Fibroblast of skin of back (primary cell): ENCODE measurements at places on chromosomes 3 and 15.

GRCh38 chr15:86935841-86936240, 856.2 kb downstream of the AGBL1 start:
- no peak for DNase-seq

- DNase-seq: no peak
These were observed 97.3 kb upstream of the ARHGEF3 start for GRCh38 chr3:56899078-56899477.

DNA sequence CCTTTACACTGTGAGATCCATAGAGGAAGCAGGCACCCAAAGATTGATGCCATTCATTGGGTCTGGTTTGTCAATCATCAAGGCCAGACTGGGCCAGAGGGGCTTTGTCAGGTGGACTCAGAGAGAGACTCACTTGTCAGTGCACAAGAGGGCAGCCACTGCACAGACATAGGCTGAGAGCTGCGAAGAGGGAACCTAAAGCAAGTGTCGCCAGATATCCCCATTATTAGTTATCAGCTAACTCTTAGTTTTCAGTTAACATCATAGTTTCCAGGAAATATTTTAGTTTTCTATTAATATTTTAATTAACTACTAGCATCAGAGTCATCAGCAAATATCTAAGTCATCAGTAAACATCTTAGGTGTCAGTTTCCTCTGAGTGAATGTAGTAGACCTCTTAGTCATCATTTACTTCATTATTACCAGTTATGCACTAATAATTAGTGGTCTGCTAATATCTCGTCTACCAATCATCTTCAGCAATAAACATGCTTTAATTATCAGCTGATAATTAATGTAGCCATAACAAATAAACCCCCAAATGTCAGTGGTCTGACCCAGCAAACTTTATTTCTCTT, 41.7 kb upstream of the LIMD1 start:
- no peak for DNase-seq

GRCh38 chr15:48862705-48863104, 15.2 kb upstream of the EID1 start:
- no peak for DNase-seq

- DNase-seq: no peak
These were observed 16.0 kb upstream of the MRPS22 start for GRCh38 chr3:139327861-139328260.

- DNase-seq: no peak
These were observed 54.1 kb upstream of the TBC1D23 start for GRCh38 chr3:100206687-100207086.

- peak; percentile 96 for DNase-seq
These were observed 28.3 kb upstream of the ALDH1L1 start for GRCh38 chr3:126208606-126209256.

GRCh38 chr15:34783991-34784390, 11.4 kb downstream of the ACTC1 start:
- no peak for DNase-seq
